ENCODE measurements at places on chromosomes 5 and 9. TPM values are rescaled to one million over a fixed set of nuclear protein-coding genes. Genes with fewer than 3 reads are reported as not detected.

Gene TRPM3
- not detected for total RNA-seq

GRCh38 chr9:131186622-131187021 lies 61.2 kb downstream of the NUP214 start:
- H3K27ac ChIP-seq: no peak overlapping the region
- no peak overlapping the region for H3K4me3 ChIP-seq
- H3K4me1 ChIP-seq: no peaks in the 10 kb centered on the region
- H3K27me3 ChIP-seq: no peaks in the 10 kb centered on the region
- no peak for DNase-seq
- peaks cover 35% of the 10 kb centered on the region for H3K36me3 ChIP-seq

Gene CATSPER3
- 0.18 TPM for total RNA-seq

Gene SAXO1
- not detected for total RNA-seq

DNA sequence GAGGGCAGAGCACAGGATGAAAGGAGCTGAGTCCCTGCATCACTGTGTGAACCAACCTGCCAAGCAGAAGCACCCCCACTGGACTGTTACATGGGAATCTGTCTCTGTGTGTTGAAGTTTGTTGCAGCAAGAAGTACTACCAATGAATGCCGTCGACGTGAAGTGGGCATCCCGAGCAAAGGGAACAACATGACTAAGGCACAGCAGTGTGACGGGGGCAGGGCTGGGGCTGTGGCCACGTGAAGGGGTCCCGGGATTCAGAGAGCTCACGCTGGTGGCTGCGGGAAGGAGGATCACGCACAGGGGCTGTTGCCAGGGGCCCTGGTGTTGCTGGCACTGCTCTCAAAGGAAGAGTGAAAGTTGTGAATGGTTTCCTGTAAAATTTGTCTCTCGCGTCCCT lies 27.5 kb upstream of the GABBR2 start:
- H3K4me3 ChIP-seq: no peak overlapping the region
- no peak for DNase-seq
- H3K36me3 ChIP-seq: no peaks in the 10 kb centered on the region
- no peak overlapping the region for H3K27ac ChIP-seq

- H3K4me3 ChIP-seq: no peak overlapping the region
- no peaks in the 10 kb centered on the region for H3K4me1 ChIP-seq
- H3K27ac ChIP-seq: no peak overlapping the region
- DNase-seq: no peak
- H3K27me3 ChIP-seq: peaks cover 4% of the 10 kb centered on the region
Measured at GRCh38 chr9:134597041-134597913, 44.3 kb upstream of the COL5A1 start.

- no peak overlapping the region for H3K27ac ChIP-seq
- no peak for DNase-seq
- H3K27me3 ChIP-seq: no peaks in the 10 kb centered on the region
- no peaks in the 10 kb centered on the region for H3K36me3 ChIP-seq
- no peaks in the 10 kb centered on the region for H3K4me1 ChIP-seq
Measured at GRCh38 chr5:33927685-33928084, 8.5 kb upstream of the RXFP3 start.

- no peak overlapping the region for H3K27ac ChIP-seq
- no peak for DNase-seq
- H3K4me3 ChIP-seq: no peak overlapping the region
- no peaks in the 10 kb centered on the region for H3K27me3 ChIP-seq
- no peaks in the 10 kb centered on the region for H3K36me3 ChIP-seq
Measured at GRCh38 chr9:15831384-15831783, 278.5 kb downstream of the CCDC171 start.

DNA sequence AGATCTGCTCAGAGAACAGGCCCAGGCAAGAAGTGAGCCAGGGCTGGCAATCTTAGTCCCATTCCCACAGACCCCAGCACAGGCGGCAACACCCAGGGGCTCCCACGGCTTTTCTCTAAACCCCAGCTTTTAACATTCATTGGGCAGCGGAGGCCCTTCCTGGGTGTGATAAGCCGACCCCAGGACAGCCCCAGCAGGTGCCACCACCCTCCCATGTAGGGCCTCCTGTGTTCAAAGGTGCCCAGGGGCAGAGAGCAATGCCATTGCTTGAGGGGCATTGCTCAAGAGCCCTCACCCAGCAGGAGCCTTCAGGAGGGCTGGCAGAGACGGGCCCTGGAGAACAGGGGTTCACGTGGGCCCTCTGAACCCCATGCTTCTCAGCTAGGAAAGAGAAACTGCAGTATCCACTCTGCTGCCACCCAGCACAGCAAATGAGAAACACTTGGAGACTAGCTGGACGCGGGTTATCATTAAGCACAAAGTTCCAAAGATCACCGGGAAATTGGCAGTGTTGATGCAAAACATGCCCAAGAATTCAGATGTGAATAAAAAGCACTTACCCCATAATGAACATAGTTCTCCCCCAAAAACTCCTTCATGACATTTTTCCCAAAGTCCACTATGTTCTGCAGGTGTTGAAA lies 13.9 kb downstream of the IPPK start:
- no peak overlapping the region for H3K4me3 ChIP-seq
- no peaks in the 10 kb centered on the region for H3K36me3 ChIP-seq
- DNase-seq: no peak
- H3K27ac ChIP-seq: no peak overlapping the region
- H3K27me3 ChIP-seq: no peaks in the 10 kb centered on the region

DNA sequence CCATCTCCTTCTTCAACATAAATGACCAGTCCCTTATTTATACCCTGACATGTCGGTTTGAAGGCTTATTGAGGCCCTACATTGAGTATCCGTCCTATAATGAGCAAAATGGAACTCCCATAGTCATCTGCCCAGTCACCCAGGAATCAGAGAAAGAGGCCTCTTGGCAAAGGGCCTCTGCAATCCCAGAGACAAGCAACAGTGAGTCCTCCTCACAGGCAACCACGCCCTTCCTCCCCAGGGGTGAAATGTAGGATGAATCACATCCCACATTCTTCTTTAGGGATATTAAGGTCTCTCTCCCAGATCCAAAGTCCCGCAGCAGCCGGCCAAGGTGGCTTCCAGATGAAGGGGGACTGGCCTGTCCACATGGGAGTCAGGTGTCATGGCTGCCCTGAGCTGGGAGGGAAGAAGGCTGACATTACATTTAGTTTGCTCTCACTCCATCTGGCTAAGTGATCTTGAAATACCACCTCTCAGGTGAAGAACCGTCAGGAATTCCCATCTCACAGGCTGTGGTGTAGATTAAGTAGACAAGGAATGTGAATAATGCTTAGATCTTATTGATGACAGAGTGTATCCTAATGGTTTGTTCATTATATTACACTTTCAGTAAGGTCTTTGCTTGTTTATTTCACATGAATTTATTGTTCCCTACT lies 38.2 kb upstream of the BTNL3 start:
- no peaks in the 10 kb centered on the region for H3K4me1 ChIP-seq
- H3K4me3 ChIP-seq: no peak overlapping the region
- H3K27me3 ChIP-seq: no peaks in the 10 kb centered on the region
- DNase-seq: no peak

DNA sequence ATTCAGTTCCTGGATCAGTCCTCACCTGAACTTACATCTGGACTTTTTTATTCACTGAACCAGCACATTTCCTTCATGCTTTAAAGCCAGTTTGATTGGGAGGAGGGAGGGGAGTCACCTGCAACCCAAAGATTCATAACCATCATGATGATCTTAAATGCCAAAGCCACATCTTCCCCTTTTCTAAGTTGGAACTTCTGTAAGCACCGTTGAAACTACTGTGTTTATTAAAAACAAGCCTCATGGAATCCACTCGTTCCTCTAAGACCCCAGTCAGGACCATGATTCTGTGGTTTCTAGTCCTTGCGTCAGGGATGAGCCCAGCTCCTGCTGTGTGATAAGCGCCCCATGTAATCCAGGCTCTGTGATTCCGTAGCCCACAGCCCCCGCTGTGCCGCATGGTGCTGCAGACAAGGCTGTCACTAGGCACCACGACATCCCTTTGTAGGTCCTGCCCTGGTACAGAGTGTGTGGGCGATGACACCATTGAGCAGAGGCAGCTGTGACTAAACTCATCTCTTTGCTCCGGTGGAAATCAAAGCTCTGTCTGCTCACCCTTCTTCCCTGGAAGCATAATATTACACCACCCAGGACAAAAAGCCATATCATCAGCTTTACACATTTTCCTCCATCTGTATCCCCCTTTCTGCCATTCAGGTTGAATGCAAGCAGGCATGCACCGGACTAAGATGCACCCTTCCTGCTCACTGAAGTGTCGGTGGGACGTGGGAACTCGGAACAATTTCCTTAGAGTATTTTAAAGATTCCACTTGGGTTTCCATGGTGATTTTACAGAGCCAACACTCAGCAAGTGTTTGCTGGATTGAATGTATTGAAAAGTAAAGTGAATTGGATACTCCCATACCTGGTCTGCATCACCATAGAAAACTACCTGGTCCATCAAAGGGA lies 132.0 kb upstream of the FSTL4 start:
- no peaks in the 10 kb centered on the region for H3K36me3 ChIP-seq
- H3K4me1 ChIP-seq: no peaks in the 10 kb centered on the region
- no peak overlapping the region for H3K4me3 ChIP-seq
- DNase-seq: no peak

DNA sequence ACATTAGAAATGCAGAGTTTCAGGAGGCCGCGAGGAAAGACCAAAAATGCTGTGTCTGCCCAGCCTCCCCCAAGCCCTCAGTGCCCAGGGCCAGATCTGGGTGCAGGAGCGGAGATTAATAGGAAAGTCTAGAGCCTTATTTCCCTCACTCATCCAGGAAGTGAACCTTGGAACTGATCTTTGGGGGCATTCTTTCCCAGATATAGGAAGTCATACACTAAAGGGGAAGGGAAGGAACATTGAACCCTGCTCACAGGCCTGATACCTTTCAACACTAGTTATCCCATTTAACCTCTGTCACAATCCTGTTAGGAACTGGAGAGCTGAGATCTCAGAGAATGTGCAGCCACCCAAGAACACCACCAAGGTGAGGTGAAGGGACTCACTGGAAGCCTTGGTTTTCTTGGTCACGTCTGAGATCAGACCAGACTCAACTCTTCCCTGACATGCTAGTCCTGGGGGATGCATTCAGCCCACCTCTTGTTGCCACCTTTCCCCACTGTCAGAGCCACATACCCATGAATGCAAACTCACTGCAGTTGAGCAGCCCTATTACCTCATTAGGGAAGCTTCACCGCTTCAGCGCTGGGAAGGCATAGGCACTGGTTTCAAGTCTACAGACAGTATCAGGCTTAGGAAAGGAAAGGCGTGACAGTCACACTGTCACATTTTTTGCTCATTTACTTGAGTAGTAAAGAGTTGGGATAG lies 95.0 kb downstream of the KIAA1958 start:
- H3K27me3 ChIP-seq: no peaks in the 10 kb centered on the region
- DNase-seq: no peak
- H3K36me3 ChIP-seq: no peaks in the 10 kb centered on the region

- H3K27me3 ChIP-seq: no peaks in the 10 kb centered on the region
- H3K27ac ChIP-seq: no peak overlapping the region
- H3K4me1 ChIP-seq: no peaks in the 10 kb centered on the region
- H3K36me3 ChIP-seq: no peaks in the 10 kb centered on the region
- DNase-seq: no peak
Measured at GRCh38 chr5:130333089-130333488, 428.8 kb downstream of the CHSY3 start.

Gene LRRC70
- total RNA-seq: 0.60 TPM

- no peaks in the 10 kb centered on the region for H3K4me1 ChIP-seq
- H3K27me3 ChIP-seq: no peaks in the 10 kb centered on the region
- H3K27ac ChIP-seq: no peak overlapping the region
Measured at GRCh38 chr5:88952996-88953643, 70.1 kb upstream of the MEF2C start.

- no peaks in the 10 kb centered on the region for H3K4me1 ChIP-seq
- no peaks in the 10 kb centered on the region for H3K27me3 ChIP-seq
- no peak for DNase-seq
- no peak overlapping the region for H3K4me3 ChIP-seq
- H3K27ac ChIP-seq: no peak overlapping the region
- no peaks in the 10 kb centered on the region for H3K36me3 ChIP-seq
Measured at GRCh38 chr9:134267881-134268724, 58.2 kb upstream of the RXRA start.

DNA sequence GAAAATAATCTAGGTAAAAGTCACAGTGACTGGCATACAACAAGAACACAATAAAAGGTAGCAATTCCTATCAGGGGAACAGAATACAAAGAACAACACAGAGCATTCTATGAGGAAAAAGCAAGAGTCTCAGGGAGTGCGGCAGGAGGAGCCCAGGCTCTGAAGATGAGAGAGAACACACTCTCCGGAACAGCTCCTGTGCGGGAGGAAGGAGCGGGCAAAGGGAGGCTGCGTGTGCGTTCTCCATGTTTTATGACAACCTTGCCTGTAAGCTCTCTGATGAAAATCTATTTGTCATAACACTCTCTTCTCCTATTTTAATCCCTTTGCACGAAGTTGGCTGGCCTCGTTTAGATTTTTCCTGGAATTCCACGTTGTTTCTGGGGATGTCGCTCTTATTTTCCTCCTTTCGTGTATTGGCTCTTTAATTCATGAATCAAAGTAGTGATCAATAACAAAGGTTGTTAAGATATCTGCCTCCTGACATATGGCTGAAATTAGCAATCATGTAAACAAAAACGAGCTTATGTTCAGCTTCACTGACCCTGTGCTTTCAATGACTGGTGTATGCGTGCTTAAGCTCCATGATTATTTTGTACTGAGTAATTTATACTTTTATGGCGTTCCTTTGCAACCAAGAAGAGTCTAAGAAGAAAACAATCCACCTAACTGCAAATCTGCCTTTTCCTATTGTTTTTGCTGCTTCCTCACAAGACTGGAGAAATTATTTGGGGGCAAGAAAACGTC lies 109.5 kb downstream of the MYO10 start:
- H3K36me3 ChIP-seq: no peaks in the 10 kb centered on the region
- H3K4me3 ChIP-seq: no peak overlapping the region
- H3K4me1 ChIP-seq: no peaks in the 10 kb centered on the region
- DNase-seq: no peak
- H3K27me3 ChIP-seq: no peaks in the 10 kb centered on the region
- H3K27ac ChIP-seq: no peak overlapping the region

Gene ADRA1B
- total RNA-seq: not detected

Gene DBH
- total RNA-seq: not detected

GRCh38 chr5:66856041-66856805 lies 260.0 kb downstream of the MAST4 start:
- no peak overlapping the region for H3K27ac ChIP-seq

Gene TNFSF8
- 73.2 TPM for total RNA-seq

DNA sequence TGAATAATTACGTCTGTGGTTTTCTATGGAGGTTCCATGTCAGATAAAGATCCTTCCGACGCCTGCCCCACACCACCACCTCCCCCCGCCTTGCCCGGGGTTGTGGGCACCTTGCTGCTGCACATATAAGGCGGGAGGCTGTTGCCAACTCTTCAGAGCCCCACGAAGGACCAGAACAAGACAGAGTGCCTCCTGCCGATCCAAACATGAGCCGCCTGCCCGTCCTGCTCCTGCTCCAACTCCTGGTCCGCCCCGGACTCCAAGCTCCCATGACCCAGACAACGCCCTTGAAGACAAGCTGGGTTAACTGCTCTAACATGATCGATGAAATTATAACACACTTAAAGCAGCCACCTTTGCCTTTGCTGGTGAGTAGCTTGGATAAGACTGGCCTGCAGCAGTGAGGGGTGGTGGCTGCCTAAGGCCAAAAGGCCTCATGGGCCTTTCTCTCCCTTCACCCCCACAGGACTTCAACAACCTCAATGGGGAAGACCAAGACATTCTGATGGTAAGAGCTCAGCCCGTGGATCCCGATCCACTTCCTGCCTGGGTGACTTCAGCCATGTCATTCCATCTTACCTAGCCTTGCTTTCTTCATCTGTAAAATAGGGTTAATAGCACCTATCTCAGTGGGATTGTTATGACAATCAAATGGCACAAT lies at the start of gene IL3:
IL3 (plus strand) TSS at position 155 of the 661 bp plus-strand sequence; CDS start at position 207, 52 bp downstream.
- peaks cover 31% of the 10 kb centered on the region for H3K4me1 ChIP-seq
- H3K27ac ChIP-seq: no peak within 1 kb of the TSS
- no peaks in the 10 kb centered on the region for H3K27me3 ChIP-seq
- DNase-seq: no peak
- H3K36me3 ChIP-seq: no peaks in the 10 kb centered on the region

Data from CD8-positive, alpha-beta memory T cell (primary cell).